AG09309 (cell line): ENCODE measurements at places on chromosomes 12 and 14.
A peak's percentile ranks its signal among the peaks of the same experiment; 100 is the strongest.

DNA sequence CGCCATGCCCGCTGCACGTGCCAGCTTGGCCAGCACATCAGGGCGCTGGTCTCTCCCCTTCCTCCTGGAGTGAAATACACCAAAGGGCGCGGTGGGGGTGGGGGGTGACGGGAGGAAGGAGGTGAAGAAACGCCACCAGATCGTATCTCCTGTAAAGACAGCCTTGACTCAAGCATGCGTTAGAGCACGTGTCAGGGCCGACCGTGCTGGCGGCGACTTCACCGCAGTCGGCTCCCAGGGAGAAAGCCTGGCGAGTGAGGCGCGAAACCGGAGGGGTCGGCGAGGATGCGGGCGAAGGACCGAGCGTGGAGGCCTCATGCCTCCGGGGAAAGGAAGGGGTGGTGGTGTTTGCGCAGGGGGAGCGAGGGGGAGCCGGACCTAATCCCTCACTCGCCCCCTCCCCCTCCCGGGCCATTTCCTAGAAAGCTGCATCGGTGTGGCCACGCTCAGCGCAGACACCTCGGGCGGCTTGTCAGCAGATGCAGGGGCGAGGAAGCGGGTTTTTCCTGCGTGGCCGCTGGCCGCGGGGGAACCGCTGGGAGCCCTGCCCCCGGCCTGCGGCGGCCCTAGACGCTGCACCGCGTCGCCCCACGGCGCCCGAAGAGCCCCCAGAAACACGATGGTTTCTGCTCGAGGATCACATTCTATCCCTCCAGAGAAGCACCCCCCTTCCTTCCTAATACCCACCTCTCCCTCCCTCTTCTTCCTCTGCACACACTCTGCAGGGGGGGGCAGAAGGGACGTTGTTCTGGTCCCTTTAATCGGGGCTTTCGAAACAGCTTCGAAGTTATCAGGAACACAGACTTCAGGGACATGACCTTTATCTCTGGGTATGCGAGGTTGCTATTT is 914 bp upstream of the CCND2 start:
- no peak for DNase-seq

DNA sequence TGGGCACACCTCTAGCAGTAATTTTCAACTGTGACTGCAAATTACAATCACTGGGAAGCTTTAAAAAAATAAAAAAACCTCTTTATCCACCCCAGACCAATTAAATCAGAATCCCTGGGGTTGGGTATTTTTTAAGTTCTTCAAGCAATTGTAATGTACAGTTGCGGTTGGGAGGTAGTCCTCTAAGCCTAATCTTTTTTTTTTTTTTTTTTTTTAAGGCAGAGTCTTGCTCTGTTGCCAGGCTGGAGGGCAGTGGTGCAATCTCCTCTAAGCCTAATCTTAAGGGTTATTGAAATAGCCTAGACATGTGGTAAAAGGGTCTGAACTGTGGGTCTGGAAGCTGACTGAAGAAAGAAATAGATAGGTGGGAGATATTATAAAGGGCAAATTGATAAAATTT is 230.5 kb downstream of the AKAP6 start:
- DNase-seq, result no peak

DNA sequence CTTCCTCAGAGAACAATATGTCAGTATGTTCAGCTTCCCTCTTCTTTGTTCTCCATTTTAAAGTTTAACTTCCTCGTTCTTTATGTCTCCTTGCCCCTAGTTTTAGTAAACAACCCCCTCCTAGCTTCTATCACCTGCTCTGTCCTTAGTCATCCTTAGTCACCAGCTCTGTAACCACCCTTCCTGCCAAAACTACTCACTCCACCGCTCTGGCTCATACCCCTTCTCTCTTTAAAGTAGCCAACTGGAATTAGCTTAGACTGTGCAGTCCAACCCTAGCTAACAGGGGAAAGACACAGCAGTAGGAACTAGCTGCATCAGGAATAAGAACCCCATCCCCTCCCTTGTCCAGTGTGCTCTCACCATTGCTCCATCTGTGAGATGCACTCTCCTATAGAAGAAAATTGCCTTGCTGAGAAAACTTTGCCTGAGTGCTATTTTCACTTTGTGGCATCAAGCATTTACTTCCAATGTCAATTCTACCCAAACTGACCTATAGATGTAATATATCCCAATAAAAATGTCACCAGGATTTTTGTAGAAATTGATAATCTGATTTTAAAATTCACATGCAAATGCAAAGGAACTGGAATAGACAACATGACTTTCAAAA is 603.2 kb downstream of the C12orf50 start:
- DNase-seq, result no peak

DNA sequence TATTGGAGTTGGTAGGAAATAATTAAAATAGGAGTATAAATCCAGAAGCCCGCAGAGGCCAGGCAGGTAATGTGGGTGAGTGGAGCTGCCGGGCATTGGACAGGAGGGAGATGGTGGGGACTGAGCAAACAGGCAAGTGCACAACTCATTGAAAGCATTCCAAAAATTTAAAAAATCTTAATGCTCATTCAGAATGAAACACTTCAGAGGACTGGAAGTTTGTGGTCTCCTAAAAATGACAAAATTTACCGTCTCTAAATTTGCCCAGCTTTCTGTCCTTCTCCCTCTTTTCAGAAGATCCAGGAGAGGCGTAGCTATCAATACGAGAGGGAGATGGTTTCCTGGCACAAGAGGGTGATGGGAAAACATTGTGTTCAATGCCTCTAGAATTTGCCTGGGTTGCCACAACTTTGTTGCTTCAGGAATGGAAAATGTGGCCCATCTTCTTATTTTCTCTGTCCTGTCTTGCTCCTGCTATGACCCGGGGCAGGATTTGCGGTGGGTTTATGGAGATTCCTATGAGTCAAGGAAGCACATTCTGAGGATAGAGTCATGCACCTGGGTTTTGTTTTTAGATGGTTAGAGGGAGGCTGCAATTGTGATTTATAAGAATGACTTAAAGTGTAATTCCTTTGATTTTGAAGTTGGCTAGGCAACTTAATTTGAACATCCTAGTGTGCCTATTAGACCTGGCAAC is 72.2 kb downstream of the BORCS5 start:
- DNase-seq, result no peak

DNA sequence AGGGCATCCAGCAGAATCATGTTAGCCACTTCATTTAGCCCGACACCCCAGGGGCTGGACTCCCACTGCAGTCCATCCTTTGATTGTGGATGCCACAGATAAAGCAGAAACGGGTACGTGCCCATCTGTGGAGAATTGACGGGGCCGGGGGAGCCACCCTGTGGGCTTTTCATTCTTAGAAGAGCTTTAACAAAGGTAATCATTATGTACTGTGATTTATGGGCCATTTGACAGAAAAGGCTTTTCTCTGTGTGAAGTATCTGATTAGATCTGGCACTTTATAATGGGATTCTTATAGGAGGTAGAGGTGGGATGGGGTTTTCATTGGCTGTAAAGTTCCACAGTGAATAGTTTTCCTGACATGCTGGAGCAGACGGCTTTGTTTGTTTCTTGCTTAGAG is 40.4 kb downstream of the AACS start:
- no peak for DNase-seq

DNA sequence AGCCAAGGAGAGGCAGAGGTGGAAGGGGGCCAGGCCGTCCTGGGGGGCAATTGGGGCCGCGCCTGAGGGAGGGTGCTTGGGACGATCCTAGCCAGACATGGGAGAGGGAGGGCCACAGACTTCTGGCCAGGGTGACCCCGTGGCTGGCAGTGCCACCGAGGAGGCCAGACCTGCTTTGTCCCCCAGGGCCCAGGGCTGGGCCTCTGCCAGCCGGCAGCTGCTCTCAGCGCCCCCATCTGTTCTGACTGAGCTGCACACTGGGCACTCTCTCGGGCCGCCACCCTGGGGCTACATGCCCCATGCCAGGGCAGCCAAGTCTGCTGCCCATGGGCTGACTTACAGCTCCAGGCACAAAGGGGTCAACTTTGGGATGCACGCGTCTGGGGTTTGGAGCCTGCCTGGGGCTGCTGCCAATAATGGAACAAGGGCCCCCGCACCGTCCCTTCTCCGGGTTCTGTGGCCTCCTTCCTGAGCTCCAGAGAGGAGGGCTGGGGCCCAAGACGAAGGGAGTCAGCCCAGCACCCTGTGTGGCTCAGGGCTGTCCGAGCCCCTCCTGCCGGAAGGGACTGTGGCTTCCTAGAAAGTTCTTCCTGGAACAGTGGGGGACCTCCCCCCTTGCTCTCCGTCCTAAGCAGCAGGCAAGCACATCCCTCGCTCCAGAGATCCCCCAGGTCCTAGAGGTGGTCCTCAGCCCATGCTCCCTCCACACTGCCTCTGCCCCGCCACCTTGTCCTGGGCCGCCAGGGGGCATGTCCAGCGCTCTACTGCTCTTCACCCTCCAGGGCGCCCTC is 1.1 kb downstream of the ADSS1 start:
- no peak for DNase-seq

GRCh38 chr14:64841121-64841651 is 38.5 kb downstream of the SPTB start:
- no peak for DNase-seq

GRCh38 chr12:54984658-54985376 is at the start of gene TESPA1:
Gene TESPA1 (minus strand): TSS chr12:54984762. CDS start chr12:54974562, 10,200 bp downstream.
- DNase-seq, result no peak

- no peak for DNase-seq
Measured at GRCh38 chr14:76576047-76576741, 185.1 kb upstream of the VASH1 start.

GRCh38 chr12:96497855-96498254 is 8.5 kb downstream of the CFAP54 start:
- no peak for DNase-seq

DNA sequence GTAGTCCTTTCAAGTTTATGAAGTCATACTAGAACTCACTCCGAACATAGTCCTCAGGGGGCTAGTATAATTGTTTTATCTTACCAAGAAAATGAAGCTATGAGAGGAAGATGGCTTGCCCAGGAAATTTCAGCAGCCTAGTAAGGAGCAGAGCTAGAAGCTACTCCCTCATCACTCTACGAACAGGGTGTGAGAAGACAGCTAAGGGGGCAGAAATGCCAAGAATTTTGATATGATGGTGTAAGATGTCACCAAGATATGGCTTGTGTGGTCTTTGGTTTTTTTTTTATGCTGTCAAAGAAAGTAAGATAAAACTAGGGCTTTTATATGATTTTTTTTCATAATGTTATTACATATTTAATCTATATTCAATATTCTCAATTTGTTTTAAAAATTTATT is 47.6 kb downstream of the PRICKLE1 start:
- DNase-seq, result no peak

DNA sequence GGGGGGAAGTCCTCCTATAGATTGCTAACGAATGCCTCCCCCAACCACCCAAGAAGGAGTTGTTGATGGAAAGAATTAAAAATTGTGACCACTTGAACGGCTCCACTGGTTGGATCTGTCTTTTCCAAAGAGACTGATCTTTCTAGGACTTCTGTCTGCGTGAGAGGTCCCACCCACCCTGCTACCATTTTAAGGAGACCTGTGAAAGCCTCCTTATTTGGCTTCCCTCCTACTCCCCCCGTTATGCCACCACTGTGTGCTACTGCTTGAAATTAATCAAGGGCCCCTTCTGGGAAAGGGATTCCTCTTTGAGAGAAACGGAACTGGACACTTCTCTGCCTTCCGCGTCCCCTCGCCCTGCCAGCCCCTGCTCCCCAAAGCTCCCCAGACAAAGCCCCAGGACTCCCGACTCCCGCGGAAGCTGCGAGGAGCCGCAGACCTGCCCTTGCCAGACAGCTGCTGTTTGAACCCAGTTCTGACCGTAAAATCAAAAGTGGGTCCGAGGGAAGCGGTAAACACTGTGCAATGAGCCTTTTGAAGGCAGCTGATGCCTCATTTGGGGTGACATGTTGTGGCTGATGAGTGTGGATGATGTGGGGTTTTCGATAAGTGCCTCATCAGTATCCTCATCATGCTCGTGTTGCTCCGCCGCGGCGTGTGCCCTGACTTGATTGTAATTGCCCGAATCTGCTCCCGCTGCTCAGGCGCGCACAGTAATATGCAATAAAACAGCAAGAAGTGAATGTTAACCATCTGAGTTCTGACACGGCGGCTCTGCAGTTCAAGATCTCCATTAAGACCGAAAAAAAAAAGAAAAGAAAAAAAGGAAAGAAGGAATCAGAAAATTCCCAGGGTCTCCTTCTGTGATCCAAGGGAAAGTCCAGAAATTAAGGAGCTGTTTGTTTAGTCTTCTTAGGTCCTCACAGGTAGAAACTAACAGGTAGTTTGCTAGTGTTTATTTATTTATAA is 48.2 kb downstream of the MBIP start:
- no peak for DNase-seq

GRCh38 chr12:132067182-132067581 is 76.9 kb downstream of the DDX51 start:
- DNase-seq, result no peak

- DNase-seq, result no peak
Measured at GRCh38 chr14:97328743-97329142, 531.6 kb downstream of the VRK1 start.

- no peak for DNase-seq
Measured at GRCh38 chr14:68111097-68111852, 291.7 kb downstream of the RAD51B start.

GRCh38 chr12:12159988-12160387 is 89.2 kb downstream of the BCL2L14 start:
- peak; percentile 20 for DNase-seq

DNA sequence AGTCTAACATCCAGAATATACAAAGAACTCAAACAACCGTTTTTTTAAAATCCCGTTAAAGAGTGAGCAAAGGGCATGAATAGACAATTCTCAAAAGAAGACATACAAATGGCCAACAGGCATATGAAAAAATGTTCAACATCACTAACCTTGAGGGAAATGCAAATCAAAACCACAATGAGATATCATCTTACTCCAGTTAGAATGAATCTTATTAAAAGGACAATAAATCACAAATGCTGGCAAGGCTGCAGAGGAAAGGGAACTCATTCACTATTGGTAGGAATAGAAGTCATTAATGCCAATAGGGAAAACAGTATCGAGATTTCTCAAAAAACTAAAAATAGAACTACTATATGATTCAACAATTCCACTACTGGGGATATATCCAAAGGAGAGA is 520.1 kb downstream of the RMST start:
- DNase-seq, result no peak

DNA sequence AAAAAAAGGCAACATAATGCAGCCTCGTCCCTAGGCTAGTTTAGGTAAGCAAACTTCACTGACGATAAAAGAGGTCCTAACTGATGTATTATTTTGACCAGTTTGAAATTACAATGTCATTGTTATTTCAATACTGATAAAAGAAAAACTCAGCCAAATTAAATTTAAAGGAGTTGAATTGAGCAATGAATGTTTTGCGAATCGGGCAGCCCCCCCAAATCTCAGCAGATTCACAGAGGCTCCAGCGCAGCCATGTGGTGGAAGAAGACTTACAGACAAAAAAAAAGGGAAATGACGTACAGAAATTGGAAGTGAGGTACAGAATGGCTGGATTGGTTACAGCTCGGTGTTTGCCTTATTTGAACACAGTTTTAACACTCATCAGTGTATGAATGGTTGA is 8.2 kb upstream of the LDHB start:
- DNase-seq, result no peak

- peak; percentile 70 for DNase-seq
Measured at GRCh38 chr14:102795060-102795925, 18.0 kb downstream of the TRAF3 start.

- DNase-seq, result no peak
Measured at GRCh38 chr14:101719708-101720107, 41.8 kb upstream of the PPP2R5C start.
